ENCODE measurements at places on chromosomes 5 and 9.

- no peak for DNase-seq
These were observed 22.5 kb downstream of the GLT6D1 start for GRCh38 chr9:135616619-135617537.

GRCh38 chr5:63152871-63153270, 574.3 kb downstream of the LRRC70 start:
- no peak for DNase-seq

DNA sequence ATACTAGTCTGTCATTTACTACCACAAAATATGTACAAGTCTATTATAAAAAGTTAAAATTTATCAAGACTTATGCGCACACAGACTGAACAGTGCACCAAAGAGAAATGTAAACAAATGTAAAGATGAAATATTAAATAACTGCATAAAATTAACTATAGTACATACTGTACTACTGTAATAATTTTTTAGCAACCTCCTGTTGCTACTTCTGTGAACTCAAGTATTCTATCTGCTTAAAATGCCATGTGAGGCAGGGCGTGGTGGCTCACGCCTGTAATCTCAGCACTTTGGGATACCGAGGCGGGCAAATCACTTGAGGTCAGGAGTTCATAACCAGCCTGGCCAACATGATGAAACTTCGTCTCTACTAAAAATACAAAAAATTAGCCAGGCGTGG, 13.8 kb upstream of the ISOC1 start:
- no peak for DNase-seq

GRCh38 chr5:102911973-102912372, 156.9 kb downstream of the PAM start:
- no peak for DNase-seq

DNA sequence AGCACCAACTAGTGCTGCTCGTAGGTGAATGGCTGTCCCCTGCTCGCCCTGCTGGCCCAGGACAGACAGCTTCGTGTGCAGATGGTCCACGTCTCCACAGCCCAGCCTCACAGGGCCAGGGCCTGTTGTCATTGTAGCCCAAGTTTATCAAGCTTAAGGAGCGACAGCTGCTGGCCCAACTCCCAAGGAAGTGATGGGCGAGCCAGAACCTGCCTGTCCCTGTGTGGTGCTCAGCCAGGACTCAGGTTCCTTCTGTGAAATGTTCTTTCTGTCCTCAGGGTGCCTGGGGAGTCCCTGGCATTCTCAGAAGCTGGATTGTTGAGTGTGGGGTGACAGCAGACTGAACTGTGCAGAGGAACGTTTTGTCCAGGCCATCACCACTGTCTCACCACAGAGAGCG, 16.4 kb downstream of the TRIP13 start:
- no peak for DNase-seq

DNA sequence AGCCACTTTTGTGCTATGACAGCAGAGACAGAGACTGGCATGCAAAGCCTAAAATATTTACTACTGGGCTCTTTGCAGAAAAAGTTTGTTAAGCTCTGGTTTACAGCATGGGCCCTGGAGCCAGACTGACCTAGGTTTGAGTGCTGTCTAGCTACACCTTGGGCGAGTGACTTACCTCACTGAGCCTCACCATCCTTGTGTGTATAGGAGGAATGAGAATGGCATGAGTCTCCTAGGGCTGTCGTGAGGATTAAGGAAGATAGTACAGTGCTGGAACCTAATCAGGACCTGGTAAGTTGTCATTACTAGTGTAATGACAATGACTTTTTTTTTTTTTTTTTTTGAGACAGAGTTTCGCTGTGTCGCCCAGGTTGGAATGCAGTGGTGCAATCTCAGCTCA, 65.2 kb downstream of the MSX2 start:
- DNase-seq = no peak

- no peak for DNase-seq
These were observed 102.0 kb downstream of the PTTG1 start for GRCh38 chr5:160523502-160524163.

DNA sequence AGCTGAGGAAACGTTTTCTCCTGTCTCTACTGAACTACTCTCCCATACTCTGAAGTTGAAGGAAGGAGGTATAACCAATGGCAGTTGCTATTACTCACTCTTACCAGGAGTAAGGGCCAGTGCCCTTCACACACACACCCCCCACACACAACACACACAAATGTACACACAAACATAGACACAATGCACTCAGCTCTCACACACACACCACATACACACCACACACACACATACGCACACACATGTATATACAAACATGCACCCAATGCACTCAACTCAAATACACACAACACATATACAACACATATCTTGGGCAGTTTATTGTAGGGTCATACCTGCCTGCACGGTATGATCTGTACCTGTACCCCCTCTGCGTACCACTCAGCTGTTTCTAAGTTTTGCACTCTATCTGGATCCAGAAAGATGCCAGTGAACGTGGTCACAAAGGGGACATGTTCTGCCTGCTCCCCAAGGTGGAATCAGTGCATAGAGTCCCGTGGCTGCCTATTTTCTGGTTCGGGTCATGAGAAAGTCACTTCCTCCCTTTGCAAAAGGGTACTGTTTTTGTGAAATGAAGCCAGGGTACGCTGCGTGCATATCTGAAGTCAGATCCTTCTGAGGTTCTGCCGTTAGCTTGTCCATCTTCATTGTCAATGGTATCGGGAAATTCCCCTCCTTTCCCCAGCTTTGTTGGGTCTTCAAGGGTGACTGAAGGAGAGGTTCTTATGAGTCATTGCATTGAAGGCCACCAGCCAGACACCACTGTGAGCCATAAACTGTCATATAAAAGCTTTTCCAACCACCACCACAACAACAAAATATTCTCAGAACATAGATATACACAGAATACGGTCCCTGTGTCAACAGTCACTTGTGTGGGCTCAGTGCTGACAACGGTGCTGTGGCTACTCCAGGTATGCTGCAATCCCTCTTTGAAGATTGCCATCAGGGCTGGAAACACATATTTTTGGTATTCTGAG, 131.9 kb downstream of the UGCG start:
- no peak for DNase-seq

DNA sequence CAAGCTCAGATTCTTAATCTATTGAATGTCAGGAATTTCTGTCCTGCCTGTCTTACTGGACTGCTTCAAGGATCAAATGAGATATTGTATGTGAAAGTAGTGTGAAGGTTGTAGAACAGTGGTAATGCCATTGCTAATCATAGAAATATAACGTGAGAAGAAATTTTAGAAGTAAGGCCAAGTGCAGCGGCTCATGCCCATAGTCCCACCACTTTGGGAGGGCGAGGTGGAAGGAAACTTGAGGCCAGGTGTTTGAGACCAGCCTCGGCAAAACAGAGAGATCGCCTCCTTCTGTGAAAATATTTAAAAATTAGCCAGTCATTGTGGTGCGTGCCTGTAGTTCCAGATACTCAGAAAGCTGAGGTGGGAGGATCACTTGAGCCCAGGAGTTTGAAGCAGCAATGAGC, 5.1 kb upstream of the HSPA5 start:
- no peak for DNase-seq

GRCh38 chr5:141672841-141673813, 8.9 kb downstream of the ARAP3 start:
- DNase-seq = no peak

- no peak for DNase-seq
These were observed 25.9 kb downstream of the MAPKAP1 start for GRCh38 chr9:125681086-125681622.

GRCh38 chr9:97176206-97176605, 131.3 kb upstream of the CCDC180 start:
- DNase-seq = no peak

GRCh38 chr9:89215342-89215741, 36.7 kb upstream of the SHC3 start:
- DNase-seq = no peak

DNA sequence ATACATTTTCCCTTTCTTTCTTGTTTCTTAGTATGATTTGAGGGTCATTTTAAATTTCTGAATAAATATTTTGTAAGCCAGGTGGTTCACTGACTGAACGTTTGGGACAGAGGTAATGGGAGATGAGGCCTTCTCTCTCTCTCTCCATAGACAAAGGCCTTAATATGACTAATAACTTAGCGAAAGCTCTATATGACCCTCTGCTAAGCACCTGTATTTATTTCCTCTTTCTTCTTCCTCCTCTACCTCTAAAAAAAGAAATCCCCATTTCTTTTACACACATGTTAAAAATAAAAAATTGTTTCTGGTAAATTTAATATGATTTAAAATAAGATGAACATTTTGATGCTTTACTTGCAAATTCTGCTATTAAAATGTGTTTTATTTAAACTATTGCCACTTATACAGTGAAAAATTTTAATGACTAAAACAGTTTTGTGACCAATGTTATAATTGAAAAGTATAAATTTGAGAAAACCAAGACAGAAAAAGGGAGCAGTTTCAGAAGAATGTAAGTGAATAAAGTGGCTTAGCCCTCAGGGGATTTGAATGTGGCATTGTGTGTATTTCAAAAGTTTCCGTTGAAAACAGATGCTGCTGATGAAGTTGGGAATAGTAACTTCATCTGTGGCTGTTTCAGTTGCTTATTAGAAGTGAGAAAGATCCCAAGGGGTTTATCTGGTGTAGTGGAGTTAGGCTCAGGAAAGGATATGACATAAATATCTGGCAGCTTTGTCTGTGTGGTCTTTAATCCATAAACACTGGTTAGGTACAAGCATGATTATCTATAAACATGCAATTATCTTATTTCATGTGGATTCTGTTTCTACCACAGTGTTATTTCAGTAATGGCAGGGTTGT, 128.6 kb upstream of the GRHPR start:
- DNase-seq = no peak

GRCh38 chr9:124428751-124429529, 13.7 kb upstream of the PSMB7 start:
- DNase-seq = no peak

DNA sequence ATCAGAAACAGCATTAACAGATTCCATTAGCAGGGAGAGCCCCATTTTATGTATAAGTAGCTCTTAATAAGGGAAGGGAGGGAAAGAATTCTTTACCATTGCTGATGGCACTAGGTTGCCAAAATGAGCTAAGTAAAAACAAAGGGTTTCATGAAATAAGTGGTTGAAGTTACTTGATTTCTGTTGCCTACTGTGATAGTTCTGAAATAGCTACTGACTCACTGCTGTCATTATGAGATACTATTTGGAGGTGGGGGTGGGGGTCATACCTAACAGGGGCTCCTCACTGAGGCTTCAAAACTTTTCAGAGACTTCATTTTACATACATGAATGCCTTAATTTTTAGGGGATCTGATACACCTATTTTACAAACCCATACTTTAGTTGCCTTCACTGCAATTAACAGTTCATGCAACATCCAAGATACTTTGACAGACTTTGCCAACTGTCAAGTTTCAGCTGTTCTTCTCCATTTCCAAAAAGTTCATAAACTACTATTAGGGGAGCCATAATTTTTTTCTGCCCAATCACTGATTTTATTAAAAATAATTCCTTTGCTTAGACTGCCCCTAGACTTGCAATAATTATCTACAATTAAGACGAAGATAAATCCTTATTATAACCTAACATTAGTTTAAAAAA, 4.6 kb downstream of the HOMER1 start:
- no peak for DNase-seq

GRCh38 chr5:170570476-170570875, 66.7 kb downstream of the KCNIP1 start:
- no peak for DNase-seq

DNA sequence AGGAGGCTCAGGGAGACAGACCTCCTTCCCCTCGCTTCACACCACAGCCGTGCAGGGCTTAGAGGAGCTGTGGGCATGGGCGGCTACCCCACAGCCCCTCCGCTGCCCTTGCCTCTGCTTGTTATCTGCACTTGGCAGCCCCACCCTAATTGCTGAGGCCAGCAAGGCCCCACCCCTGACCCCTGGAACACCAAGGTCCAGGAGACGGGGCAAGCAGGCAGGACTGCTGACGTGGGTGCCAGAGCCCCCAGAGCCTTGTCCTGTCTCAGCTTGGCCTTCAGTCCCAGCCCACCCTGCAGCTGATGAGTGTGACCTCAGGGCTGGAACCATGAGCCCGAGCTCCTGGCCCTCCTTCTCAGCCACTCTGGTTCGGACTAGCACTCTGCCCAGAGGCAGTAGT, 29.1 kb upstream of the NEURL1B start:
- no peak for DNase-seq

GRCh38 chr9:31393240-31393639, 991.2 kb upstream of the ACO1 start:
- DNase-seq = no peak

DNA sequence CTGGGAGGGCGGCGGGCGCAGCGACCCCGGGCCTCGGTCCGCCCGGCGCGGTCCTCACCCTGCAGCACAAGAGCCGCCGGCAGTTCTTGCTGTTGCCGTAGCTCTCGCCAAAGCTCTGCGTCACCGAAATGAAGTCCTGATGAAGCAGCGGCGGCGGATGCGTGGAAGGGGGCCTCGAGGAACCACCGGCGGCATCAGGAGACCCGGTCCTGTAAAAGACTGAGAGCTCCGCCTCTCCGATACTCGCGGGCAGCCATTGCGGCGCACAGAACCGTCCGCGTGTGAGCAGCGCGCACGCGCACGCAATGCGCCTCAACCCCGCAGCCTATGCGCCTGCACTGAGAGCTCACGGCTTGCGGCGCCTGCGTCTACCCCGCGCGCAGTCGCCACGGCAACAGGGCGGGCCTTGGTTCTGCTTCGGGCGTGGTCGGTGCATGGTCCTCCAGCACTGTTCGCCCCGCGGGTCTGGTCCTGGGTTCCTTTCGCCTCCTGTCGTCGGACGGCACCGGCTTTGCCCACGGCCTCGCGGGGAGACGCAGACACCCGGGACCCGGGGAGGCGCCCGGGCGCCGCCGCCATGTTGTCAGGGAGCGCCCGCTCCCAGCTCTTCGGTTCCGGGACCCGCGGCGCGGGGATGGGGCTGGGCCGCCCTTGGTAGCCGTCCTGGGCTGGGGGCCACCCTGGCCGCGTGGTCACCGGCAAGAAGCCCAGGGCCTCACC, 9.3 kb upstream of the GRIN1 start:
- DNase-seq = peak; percentile 69

DNA sequence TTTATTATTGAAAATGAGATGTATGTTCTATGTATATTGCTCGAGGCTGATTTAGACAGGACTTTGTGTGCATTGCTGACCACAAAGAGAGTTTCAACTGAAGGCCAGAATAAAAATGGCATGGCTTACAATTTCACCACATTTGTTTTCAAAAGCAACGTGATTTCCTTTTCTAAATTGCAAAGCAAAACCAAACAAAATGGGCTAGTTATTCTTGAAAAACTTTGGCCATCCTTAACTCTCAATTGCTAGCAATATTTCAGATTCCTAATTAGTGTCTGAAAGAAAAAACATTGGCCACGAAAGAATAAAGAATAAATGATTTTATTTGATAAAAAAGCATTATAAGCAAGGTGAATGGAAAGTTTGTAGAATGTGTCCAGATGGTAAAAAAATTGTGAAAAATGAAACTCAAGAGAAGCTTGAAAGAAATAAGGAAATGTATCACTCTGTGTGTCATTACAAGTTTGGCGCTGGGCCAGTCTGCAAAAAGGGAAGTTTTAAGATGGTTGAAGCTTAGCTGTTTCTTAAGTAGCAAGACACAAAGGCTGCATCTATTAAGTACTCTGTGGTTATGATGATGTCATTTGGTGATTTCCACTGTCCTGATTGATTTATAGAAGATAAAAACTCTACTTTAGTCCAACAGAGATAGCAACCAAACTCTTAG, 89.2 kb upstream of the PRLR start:
- no peak for DNase-seq

Measured in stimulated activated CD4-positive, alpha-beta T cell treated with anti-CD3 and anti-CD28 coated beads, TNF-alpha, amount 100 ng/mL, for 1 hour (primary cell).